Left kidney (tissue), 8 donors: ENCODE measurements at places on chromosomes 16 and 17.
A peak's percentile ranks its signal among the peaks of the same experiment; 100 is the strongest.

GRCh38 chr17:74187761-74188160 is 15.7 kb upstream of the RPL38 start:
- no peak for DNase-seq

GRCh38 chr16:11218604-11218962 is 37.4 kb downstream of the SOCS1 start:
- DNase-seq = no peak

DNA sequence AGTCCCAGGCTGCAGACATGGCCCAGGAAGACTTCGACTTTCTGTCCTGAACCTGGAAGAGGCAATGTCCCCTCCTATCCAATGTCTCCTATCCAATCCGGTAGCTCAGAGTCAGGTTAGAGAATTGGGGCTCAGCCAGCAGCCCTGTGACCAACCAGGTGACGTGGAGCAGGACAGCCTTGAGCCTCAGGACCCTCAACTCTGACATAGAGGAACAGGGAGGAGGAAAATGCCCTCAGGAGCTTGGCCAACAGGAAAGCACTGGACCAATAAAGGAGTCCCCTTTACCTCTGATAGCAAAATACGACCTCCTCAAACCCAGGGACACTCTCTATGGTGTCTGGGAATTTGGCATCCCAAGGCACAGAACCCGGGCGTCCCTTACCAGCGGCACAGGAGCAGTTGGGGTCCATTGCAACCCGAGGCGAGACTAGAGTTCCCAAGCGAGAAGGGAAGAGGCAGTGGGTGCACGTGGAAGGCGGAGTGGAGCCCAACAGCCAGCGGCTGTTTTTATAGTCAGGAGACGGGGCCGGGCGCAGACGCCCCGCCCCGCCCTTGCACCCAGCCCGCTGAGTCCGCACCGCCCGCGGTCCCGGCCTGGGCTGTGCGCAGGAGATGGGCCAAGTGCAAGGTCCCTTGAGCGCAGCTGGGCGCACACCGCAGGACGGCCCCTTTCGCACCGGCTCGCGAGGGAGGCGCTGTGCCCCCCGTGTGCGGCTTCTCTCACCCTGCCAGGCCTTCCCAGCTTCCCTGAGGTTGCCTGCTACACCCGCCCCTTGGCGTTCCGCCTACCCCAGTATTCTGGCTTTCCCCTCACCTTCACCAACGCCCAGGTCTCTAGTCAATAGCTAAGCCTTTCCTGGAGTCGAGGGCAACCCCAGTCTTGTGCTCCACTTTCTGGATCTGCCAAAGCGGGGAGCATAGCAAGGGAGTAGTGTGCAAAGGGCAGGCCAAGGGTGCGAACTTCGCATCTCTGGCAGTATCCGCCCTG is at the start of gene MT1G:
Gene MT1G (minus strand): TSS at position 485 of the 991 bp plus-strand sequence. CDS start 72 bp downstream, at position 413.
- no peak for DNase-seq

GRCh38 chr17:38617074-38617860 is 11.5 kb upstream of the SRCIN1 start:
- no peak for DNase-seq

GRCh38 chr17:80960797-80961452 is 30.7 kb upstream of the CHMP6 start:
- no peak for DNase-seq

DNA sequence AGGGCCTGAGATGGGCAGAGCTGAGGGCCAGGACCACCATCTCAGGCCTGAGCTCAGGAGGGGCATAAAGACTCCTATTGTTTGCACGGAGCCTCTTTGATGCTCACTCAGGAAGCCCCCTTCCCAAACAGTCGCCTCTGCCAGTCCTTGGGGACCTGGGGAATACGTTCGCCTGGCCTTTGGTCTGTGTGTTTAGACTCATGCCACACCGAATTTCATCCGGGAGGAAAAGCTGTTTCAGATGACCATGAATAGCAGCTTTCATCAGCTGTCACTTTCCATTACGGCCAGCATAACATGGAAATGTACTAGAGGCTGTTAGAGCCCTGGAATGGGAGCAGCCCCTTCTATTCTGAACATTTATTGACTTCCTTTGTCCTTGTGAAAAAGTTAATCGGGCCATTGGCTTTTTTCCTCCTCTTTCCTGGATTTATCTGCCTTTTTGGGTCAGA is 139.0 kb downstream of the HS3ST3A1 start:
- no peak for DNase-seq

DNA sequence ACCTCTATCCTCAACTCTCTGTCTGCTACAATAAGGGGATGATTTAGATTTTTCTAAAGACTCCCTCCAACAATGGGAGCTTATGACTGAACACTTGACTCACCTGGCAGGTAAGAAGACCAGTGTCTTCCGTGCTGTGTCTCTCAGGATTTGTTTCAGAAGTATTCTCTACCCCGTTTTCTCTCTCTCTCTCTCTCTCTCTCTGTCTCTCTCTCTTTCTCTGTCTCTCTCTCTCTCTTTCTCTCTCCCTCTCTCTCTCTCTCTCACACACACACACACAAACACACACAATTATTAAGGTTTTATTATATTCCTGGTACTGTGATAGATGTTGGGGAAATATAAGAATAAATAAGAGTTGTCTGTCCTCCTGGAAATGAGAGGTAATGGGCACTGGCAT is 263.9 kb downstream of the TOX3 start:
- no peak for DNase-seq

GRCh38 chr17:82049521-82049971 is 2.1 kb downstream of the RFNG start:
- no peak for DNase-seq

GRCh38 chr16:70412385-70412784 is 26.5 kb downstream of the ST3GAL2 start:
- DNase-seq = no peak

DNA sequence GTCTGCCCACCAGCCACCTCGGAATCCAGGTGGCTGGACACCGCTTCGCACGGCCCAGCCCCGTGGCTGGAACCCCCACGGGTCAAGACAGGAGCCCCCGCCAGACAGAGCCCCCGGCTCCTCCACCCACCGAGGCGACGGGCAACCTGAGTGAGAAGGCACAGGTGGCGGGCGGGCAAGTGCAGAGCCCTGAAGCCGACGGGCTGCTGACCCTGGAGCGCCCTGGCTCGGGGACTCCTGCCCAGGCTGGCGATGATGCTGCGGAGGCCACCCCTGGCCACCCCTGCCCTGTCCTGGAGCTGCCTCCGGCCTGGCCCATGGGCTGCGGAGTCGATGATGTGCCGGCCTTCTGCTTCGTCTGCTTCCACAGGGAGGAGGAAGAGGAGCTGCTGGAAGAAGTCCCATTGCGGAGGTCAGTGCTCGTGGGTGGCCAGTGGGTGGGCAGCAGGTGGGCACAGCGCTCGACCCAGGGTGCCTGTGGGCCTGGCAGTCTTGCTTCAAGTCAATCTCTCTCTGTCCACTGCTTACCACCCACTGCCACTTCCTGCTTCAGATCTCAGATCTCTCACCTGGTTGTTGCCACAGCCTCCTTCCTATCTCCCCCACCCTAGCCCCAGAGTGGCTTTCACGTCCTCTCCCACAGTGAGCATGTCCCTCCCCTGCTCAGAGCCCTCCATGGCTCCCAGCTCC is 33.1 kb upstream of the SBK1 start:
- DNase-seq = no peak

DNA sequence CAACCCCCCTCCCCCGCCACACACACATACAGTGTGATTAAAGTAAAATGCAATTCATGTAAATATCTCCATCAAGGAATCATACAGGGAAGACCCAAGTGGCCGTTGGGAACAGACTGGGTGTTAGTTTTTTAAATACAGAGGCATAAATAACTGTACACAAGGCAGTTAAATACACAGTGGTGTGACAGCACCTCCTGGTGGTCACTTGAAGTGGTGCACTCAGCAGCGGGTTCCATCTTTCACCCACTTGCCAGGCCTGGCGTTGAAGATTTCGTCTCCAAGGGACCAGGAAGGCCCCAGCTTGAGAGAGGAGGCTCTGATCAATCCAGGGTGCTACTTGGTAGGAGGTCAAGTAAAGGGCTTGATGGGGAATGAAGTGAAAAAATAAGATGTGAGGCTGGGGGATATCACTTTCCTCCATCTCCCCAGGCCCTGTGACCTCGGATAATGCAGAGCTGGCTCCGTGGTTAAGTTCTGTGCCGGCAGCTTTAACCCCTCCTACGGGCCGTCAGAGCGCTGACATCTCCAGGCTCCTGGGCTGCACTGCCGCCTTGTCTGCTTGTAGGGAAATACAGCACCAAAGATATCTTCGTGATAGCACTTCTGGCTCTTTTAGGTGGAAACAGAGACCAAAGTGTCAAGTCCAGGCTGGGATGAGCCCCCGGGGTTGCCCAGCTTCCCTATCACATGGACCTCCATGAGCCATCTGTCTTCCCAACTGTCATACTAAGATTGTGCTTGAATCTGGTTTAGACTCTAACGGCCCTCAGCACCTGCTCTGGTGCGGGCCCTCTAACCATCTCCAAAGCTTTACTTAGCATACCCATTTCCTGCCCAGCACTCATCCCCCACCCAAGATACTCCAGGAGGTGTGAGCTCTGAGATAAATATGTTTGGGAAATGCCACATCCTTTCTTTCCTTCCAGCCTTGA is 20.7 kb downstream of the LGALS9 start:
- peak; percentile 34 for DNase-seq

GRCh38 chr16:53219795-53220454 is 165.1 kb downstream of the CHD9 start:
- no peak for DNase-seq

GRCh38 chr16:67259705-67260104 is 10.9 kb downstream of the SLC9A5 start:
- no peak for DNase-seq
